ENCODE measurements at places on chromosomes 16 and 17.

GRCh38 chr17:57604771-57605674, 140.1 kb downstream of the CCDC182 start:
- DNase-seq, result peak; percentile 29

- no peak for DNase-seq
Observed at GRCh38 chr17:7147772-7148171, 31.4 kb downstream of the ASGR1 start.

- no peak for DNase-seq
Observed at GRCh38 chr17:8847891-8848290, 19.6 kb downstream of the PIK3R6 start.

GRCh38 chr16:68473358-68474070, 25.2 kb upstream of the SMPD3 start:
- DNase-seq, result no peak

- no peak for DNase-seq
Observed at GRCh38 chr17:65576939-65577338, 15.5 kb upstream of the AXIN2 start.

DNA sequence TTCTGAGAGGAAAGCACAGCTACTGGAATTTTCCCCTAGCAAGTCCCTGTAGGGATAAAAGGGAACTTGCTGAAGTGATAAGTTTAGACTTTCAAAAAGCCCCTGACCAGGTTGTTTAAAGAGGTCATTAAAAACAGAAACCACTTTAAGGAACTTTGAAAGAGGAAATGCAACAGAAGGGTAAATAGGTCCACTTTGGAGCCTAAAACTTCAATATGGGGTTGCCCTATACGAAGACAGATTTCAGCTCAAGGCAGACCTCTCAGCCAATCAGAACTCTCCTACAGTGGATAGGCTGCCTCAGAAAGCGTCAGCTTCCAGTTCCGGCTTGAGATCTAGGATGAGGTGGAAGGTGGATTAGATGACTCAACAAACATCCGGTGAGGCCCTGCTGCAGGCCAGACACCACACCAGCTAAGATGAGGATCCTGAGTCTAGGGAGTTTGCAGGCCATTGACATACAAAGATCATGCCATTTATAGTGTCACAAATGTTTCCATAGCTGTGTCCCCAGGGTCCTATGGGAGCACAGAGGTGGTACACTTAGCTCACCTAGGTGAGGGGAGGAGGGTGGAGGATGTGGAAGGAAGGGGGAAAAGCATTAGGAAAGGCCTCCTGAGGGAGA, 7.9 kb upstream of the MFSD6L start:
- no peak for DNase-seq

- peak; percentile 61 for DNase-seq
Observed at GRCh38 chr17:1573932-1574696, 11.5 kb upstream of the PITPNA start.

DNA sequence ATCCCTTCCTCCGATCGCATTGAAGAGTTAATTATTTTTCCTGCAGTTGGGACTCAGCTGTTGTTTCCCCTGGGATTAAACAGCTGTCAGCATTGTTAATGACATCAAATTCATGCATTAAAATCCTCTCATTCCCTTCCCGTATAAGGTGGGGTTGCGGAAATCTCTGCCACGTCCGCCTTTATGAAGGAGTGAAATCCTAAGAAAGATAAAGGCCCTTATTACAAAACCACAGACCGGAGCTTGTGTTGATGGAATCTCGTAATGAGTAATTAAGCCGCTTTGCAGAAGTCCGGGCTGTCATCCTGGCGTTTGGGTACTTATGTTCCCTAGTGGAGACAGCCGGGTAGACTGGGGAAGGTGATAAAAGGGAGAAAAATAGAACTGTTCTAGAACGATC, 627.6 kb downstream of the MAF start:
- no peak for DNase-seq

DNA sequence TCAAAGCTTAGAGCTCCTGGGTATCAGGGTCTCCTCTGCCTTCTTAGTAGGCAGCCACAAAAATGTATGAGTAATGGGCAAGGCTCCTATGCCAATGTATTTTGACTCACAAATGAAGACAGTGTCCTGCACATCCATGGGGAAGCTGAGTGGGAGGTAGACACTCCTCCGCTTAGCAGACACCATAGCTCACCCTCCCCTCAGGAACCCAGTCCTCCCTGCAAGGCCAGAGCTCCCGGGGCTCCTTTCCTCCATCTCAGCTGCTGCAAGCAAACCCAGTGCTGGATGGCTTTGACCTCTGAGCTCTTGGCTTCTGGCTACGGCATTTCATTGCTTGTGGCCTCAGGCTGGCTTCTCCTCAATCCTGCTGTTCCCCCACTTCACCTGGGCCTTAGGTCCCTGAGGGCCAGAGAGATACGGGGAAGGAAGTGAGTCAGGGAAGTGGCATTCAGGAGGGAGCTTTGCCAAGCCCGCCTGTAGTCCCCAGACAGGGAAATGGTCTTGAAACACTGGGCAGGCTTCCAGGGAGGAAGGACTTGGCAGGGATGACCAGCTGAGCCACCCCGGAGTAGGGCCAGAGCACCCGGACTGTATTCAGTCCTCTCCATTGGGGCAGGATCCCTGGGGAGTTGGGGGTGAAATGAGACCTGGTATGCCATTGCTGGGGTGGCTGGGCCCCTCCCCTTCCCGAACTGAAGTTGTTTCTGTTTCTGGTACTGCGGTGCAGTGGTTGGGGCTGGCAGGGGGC, 4.5 kb downstream of the ABCC3 start:
- DNase-seq, result peak; percentile 99

DNA sequence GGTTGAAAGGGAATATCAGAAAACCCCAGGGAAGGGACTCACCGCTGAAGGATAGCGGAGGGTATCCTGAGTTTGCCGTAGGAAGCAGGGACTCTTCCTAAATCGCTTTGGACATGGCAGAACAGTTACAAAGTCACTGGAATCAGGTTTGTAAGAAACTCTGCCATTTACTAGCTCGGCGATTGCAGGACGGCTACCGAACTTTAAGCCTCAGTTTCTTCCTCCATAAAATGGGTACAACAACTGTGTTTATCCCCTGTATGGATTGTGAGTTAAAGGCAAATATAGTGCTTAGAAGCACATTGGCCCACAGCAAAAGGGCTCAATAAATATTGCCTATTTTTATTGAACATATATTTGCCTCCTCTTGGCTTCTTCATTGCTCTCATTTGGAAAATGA, 90.6 kb downstream of the MAF start:
- DNase-seq, result no peak

GRCh38 chr16:22732400-22732799, 81.6 kb upstream of the HS3ST2 start:
- DNase-seq, result no peak

GRCh38 chr17:36505171-36505570, 18.7 kb downstream of the ZNHIT3 start:
- no peak for DNase-seq

DNA sequence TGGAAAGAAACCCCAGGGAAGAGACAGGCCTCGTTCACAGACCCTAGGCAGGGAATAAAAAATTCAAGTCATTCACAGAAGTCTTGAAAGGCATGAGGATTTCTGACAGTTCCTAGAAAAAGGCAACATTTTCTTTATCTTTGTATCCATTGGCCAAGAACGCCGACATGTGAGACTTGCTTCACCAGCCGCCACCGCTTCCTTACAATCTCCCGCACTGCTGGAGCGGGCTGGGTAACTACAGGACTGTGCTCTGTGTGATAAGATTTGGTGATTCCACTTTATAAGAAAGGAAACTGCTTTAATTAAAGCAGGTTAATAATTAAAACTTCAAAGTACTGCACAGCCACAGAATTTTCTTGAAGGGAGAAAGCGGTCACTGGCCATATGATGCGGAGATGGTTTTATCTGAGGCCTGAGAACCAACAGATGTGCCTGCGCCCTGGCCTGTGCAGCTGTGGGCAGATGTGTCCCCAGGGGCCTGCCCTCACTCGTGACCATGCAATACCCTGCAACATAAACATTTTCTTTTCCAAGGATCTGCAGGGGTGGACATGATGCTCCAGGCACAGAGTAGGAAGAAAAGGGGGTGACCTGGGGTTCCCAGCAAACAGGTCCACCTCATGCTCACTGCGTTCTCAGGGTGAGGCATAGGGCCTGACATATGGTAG, 13.0 kb upstream of the LGALS3BP start:
- DNase-seq, result no peak

DNA sequence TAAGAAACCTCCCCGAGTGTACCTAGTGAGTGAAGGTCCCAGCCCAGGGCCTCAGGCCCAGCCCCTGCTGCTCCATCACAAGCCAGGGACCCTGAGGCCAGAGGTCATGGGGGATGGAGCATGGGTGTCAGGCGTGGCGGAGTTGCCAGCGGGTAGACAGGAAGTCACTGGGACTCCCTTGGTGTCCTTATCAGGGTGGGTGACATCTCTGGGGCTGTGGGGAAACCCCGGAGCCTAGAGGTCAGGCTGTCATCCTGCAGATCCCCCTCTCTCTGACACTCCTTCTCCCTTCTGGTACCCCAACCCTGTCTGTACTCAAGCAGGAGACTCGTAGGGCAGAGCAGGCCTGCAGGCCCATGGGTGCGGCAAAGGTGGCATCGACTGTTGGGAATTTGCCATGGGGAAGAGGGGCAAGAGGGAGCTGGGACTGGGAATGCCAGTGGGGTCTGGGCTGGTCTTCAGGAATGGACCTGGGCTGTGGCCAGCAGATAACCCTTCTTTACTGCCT, 10.8 kb upstream of the ADGRG1 start:
- no peak for DNase-seq

DNA sequence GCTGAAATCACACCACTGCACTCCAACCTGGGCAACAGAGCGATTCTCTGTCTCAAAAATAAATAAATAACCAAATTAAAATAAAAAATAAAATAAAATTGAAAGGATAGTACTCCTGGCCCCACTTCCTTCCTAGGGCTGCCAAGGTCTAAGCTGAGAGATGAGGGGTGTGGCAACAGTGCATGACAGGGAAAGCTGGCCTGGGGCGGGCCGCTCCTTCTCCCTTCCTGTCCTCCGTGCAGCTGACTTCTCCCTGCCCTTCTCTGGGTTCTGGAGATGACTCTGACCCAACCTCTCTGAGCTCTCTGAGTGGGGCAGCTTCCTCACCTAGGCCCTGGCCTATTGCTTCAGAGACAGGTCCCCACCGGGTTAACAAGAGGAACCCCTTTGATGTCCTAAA, 8.7 kb upstream of the SLC25A39 start:
- no peak for DNase-seq

DNA sequence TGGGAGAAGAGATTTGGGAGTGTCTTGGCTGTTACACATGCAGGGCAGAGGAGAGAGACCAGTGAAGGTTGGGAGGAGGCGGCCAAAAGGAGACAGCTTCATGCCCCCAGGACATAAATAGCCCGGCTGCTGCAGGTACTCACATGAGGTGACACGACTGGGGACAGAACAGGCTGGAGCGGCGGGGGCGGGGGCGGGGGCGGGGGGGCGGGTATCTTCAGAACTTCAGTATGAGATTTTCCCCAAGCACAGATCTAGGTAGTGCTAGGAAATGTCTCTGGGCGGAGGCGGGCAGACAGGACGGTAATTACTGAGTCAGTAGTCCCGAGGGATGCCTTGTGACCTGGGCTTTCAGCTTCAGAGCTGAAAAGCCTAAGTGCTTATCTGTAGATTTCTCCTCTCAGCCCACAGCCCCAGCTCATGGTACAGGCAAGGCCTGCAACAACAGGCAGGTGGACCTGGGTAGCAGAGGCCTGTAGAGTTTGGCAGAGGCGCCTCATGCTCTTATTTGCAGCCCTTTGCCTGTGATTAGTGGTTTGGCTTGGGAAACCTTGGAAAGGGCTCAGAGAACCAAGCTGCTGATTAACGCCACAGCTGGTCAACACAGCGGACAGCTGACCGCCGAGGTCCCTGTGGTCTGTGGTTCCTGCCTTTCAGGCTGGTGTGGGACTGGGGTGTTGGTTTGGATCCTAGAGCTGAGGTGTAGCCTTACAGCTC, 24.5 kb downstream of the UNK start:
- no peak for DNase-seq

DNA sequence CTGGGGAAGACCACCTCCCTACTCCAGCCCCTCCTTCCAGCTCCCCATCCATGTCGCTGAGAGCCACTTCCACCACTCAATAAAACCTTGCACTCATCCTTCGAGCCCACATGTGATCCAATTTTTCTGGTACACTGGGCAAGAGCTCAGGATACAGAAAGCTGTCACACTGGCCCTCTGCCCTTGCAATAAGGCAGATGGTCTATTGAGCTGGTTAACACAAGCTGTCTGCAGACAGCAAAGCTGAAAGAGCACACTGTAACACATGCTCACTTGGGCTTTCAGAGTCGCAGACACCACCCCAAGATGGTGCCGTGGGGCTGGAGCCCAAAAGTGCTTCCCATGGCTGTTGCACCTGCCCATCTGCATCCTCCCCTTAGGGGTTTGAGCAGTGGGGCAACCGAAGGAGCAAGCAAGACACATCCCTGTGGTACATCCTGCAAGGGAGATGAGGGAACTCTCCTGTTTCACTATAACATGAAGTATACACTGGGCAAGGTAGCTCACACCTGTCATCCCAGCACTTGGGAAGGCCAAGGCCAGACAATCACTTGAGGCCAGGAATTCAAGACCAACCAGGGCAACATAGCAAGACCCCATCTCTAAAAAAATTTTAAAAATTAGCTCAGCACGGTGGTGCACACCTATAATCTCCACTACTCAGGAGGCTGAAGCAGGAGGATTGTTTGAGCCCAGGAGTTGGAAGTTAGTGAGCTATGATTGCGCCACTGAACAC, 52.8 kb upstream of the C17orf78 start:
- no peak for DNase-seq

GRCh38 chr17:32258383-32259140, 7.1 kb upstream of the RHBDL3 start:
- no peak for DNase-seq

DNA sequence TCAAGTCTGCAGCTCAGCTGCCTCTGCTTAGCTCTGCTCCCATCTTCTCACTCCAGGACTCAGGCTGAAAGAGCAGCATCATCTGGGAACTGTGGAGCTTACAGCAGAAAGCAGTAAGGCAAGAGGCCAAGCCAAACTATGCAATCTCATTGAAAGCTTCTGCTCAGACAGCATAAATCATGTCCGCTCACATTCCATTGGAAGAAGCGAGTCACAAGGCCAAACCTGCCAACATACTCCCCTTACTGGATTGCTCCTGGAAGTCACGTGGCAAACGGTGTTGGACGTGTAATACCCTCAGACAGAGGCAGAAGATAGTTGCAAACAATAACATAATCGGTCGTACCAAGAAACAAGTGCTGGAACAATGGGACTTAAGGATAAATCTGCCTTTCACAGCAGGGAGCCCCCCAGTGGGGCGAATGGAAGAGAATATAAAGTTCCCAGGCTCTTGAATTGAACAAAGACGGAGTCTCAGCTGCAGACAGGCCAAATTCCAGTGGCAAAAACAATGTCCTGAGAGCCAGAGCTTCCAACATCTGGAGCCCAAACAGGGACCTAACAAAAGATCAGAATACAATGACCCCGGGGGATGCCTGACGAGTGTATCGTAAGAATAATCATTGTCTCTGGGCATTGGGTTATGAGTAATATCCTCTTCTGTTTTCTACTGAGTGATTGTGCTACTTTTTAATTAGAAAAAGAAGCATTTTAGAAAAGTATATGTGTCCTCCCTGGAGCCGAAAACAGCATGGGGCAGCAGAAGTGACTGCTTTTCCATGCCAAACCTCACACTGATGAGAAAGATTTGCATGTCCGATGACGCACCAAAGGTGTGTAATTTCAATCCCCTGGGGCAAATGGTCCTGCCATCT, 68.4 kb downstream of the CMC2 start:
- peak; percentile 39 for DNase-seq

- DNase-seq, result no peak
Observed at GRCh38 chr16:86667035-86667434, 88.7 kb downstream of the FOXL1 start.

- peak; percentile 25 for DNase-seq
Observed at GRCh38 chr17:37147301-37147812, 198.6 kb downstream of the AATF start.

GRCh38 chr17:81710514-81711308, 1.4 kb upstream of the SLC25A10 start:
- DNase-seq, result no peak

Data from kidney glomerular epithelial cell (primary cell).